ENCODE measurements at places on chromosomes 16 and 17.

- DNase-seq = no peak
Measured at GRCh38 chr16:49194537-49195236, 87.0 kb downstream of the CBLN1 start.

DNA sequence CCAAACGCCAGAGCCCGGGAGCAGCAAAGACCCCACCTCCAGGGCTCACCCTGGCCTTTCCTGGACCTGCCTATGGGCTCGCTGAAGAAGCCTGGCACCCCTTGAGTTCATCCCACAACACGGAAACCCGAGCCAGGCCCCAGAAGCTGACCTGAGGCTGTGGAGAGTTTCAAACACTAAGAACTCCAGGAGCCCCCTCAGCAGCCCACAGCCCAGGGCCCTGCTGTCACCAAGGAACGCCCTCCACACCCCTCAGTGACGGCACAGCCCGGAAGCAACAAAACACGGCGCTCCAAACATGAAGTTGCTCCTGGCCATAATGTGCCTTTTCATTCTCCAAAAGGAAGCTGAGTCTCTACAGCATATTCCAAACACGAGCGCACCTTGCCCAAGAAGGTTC lies 9.2 kb downstream of the SLC38A10 start:
- no peak for DNase-seq

- no peak for DNase-seq
Measured at GRCh38 chr16:29675811-29676643, 3.0 kb upstream of the QPRT start.

DNA sequence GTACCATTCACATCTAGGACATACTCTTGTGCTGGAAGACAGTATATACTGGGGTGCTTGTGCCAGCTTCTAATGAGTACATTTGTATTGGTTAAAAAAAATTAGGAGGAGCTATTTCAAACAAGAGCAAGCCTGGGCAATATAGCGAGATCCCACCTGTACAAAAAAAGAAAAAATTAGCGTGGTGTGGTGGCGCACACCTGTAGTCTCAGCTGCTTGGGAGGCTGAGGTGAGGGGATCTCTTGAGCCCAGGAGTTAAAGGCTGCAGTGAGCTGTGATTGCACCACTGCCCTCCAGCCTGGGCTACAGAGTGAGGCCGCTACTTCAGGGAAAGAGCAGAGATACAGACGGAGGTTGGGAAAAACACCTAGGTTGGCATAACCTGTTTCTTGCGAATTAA lies 1.2 kb downstream of the MRTFB start:
- DNase-seq = no peak

DNA sequence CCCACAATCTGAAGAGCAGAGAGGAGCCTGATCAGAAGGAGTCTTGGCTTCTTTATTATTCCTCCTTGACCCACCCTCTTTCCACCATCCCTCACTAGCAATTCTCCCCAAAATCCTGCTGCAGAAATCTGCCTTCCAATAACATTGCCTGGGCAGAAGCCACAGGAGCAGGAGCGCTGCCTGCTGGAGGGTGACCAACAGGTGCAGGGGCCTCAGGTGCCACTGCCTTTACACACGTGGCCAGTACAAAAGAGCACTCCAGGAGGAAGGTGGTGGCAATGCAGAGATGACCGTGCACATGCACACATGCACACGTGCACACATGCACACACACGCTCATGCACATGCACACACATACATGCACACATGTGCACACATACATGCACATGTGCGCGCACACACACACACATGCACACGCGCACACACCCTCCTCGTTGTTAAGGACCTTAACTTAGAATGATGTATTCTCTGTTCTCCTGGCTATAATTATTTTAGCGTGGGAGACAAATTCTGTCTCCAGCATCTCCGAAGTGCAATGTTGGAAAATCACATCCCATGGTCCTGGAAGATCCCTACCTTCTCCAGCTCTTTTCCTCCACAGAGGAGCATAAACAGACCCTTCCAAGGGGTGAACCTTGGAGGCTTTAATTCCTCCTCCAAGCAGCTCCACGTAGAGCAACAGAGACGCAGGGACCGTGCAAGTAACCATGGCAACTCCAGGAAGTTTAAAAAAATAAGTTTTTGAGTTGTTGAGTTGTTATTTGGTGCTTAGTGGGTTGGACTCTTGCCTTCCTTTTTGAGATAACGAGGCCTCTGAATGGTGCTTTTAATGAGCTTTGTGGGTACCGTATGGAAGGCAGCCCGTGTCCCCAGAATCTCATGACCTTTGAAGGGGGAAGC lies 12.6 kb downstream of the RBFOX3 start:
- no peak for DNase-seq

GRCh38 chr17:45235416-45236281 lies 14.0 kb downstream of the FMNL1 start:
- DNase-seq = peak; percentile 64

GRCh38 chr17:3501344-3501743 lies 25.5 kb downstream of the ASPA start:
- no peak for DNase-seq

DNA sequence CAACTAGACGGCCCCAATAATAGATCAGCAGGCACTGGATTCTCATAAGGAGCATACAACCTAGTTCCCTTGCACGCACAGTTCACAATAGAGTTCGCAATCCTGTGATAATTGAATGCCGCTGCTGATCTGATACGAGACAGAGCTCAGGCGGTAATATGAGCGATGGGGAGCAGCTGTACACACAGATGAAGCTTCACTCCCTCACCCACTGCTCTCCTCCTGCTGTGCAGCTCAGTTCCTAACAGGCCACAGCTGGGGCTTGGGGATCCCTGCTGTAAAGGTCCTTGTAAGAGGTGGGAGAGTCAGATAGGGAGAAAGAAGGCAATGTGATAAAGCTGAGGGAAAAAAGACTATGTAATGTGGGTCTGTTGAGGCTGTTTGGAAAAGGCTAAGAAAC lies 577.5 kb downstream of the RBFOX1 start:
- no peak for DNase-seq

DNA sequence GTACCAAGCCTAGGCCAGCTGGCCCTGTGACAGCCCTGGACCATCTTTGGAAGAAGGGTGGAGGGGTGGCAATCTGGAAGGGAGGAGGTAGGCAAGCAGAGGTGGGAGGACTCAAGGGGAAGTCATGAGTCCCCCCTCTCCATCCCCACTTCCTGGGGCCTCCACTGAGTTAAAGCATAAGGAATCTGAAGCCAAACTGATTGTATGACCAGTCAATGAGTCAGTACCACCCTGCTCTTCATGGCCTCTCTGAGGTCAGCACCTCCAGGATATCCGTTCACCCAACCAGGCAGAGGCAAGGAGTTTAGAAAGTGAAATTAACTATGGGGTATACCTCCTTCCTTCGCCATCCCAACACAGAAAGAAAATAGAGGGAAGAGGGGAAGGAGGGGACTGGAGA lies 272.7 kb downstream of the SOX9 start:
- no peak for DNase-seq

DNA sequence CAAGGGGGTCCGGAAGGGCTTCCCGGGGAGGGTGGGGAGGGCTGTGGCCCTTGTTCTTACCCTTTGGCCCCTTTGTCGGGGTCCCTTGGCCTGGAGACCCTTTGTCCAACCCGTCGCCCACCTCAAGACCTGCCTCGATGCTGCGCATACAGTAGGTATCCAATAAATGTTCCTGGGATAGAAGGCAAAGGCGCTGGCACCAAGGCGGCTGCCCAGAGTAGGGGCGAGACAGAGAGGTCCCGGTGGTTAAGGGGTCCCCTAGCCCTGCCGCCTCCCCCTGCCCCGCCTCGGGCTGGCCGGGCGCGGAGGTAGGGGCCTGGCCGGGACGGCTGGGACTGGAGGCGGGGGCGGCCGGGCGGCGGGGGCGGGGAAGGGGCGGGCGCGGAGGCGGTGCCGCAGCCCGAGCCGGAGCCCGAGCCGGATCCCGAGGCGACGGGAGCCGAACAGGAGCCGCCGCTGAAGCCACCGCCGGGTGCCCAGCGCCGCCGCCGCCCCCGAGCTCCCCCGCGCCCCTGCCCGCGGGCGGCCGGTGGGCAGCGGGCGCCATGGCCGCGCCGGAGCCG lies at the start of gene NHERF2:
Gene NHERF2 (plus strand): TSS at position 442 of the 563 bp plus-strand sequence. CDS start 104 bp downstream, at position 546.
- no peak for DNase-seq

GRCh38 chr17:81471818-81472456 lies 40.7 kb downstream of the ACTG1 start:
- DNase-seq = no peak

GRCh38 chr16:14487579-14487978 lies 142.5 kb downstream of the PARN start:
- DNase-seq = no peak

- DNase-seq = no peak
Measured at GRCh38 chr17:45833920-45834319, 10.8 kb upstream of the SPPL2C start.

- DNase-seq = no peak
Measured at GRCh38 chr16:6926341-6926740, 406.3 kb upstream of the RBFOX1 start.

DNA sequence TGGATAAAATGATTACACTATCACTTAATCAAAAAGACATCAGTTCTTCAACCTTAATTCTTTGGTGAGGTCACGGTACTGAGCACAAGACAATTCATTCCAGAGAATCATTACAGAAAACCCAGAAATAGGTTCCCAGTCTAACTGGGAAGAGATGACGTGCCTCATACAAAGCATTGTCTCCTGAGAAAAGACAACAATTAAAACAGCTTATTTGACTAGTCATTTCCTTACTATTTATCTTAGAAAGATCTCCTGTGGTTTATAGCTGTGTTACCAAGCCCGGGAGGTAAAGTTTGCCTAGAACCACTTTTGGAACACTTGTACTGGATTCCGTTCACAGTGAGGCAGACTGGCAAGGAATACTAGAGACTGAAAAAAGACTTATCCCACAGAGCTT lies 5.1 kb downstream of the PHF12 start:
- DNase-seq = no peak

DNA sequence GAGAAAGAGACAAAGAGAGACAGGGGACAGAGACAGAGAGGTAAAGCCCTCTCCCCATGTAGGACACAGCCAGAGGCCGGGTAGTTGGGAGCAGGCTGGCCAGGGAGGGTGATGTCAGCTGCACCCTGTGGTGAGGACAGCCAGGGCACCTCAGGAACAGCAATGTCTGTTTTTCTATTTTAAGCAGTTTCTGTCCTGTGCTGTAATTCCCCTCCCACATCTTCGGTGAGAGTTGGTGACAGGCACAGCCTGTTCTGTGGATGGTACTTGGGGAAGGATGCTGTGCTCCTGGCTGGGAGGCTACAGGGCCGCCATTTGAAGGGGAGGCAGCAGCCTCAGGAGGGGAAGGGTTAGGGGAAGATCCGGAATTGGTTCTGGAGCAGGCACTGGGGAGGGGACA lies 163.5 kb downstream of the SDK2 start:
- DNase-seq = no peak

DNA sequence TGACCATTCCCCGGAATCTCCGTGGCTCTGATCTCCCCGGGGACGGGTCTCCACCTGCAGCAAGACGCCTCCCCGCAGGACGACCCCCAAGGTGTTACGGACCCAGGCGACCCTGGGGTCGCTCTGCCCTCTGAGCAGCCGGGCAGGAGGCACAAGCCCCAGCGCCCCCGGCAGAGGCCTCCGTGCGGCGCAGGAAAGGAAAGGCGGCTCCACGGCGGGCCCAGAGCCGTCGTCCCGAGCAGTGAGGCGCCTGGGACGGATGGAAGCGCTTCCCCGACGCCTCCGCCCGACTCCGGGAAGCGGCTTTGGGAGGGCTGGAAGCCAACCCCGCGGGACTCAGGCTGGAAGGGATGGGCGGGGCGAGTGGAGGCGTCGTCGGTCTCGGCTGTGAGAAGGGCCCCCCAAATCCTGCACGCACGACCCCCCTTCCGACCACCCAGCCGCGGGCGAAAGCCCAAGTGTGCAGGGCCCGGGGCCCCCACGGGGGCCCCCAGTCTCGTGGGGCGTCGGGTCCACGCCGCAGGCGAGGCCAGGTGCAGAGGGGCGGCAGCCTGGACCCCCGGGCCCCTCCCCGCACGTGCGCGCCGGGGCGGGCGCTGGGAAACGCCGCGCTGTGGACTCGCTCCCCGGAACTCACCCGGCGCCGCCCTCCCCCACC lies 32.7 kb upstream of the RPH3AL start:
- no peak for DNase-seq

All from T-helper 17 cell (primary cell).